ENCODE measurements at places on chromosomes 2 and 18.

DNA sequence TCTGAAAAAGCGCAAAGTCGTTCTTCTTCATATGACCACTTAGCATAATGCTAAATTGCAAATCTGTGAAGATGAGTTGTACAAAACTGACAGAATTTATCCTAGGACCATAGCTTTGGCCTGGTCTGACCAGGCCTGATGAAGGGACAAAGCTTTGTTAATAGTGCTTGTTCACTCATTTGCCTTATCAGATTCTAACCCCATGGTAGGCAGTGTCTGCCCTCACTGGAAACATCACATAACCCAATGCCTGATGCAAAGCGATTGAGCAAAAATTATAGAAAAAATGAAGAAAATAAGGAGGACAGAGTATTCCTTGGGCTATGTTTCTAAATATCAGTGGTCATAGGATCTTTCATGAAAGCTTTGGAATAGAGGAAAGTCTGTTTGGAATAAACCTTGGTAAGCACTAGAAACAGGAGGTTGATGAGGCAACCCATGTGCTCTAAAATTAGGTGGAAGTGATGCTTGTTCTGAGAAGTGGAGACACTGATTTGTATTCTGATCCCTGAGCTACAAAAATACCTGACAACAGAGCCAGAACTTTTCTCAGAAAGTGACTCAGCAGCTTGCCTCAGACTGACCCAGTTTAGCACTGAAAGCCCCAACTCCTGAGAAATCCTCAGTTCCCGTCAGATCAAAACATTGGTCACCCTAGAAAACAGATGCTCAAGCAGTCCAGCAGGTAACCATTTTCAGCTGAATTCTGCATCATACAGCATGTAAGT is 131.4 kb upstream of the MAPRE2 start:
- no peak for DNase-seq
- H3K4me3 ChIP-seq: no peak overlapping the region
- no peaks in the 10 kb centered on the region for H3K4me1 ChIP-seq
- H3K36me3 ChIP-seq: peaks cover 13% of the 10 kb centered on the region

DNA sequence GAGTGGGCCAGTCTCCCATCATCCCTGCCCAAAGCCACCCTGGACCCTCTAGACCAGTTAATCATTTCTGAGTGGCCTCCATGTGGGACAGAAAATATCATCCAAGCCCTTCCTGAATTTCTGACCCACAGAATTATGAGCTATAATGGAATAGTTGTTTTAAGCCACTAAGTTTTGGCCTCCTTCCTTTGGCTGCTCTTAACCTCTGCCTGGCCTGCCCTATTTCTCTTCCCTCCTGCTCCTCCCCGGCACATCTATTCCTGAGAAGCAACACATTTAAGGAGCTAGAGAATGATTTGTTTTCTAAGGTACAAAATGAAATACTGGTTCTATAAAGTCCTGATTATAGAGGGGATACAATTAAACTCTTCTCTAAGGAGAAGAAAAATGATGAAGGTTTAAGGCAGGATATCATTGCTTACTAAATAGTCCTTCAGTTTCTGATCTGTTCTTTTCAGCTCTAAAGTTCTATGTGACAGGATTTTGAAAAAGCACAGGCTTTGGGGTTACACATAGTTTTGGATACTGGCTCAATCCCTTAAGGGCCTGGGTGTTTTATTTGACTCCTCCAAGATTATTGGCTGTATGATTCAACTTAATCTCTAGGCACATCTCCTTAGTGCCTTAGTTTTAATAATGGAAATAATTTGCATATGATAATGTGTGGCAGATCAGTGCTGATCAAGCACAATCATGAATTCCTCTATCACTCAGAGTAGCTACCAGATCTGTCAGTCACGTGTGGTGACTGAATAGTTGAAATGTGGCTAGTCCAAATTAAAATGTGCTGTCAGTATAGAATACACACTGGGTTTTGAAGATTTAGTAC is 240.3 kb downstream of the VAPA start:
- no peak for DNase-seq
- H3K4me3 ChIP-seq: no peak overlapping the region
- H3K27ac ChIP-seq: no peak overlapping the region
- no peaks in the 10 kb centered on the region for H3K36me3 ChIP-seq
- H3K4me1 ChIP-seq: no peaks in the 10 kb centered on the region
- H3K27me3 ChIP-seq: no peaks in the 10 kb centered on the region

DNA sequence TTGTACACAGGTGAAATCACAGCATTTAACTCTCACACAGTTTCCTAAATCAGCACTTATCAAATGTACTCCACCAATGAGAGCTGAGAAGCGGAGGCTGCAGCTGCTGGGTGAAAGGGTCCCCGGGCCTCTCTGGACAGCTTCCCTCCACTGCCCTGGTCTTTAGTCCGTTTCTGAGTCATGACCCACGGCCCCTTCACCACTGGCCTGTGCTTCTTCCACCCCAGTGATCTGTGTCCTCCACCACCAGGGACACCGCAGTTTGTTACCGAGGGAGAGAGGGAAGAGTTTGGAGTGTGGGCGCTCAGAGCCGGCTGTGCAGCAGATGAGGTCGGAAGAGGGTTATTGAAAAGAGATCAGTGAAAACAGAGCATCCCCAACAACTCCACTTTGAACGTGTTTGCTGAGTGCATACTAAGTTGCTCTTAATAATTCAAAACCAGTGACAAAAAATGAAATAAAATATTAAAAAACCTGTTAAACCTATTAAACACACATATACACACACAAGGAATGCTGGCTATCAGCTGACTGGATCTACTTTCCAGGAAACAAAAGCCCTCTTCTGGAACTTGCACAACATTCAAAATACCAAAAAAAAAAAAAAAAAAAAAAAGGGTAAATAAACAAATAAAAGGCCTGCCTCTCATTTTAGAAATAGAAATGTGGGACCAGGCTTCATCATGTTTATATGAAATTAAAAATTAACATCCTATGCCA is 54.1 kb downstream of the PXDN start:
- no peak overlapping the region for H3K4me3 ChIP-seq
- no peak for DNase-seq
- peaks cover 28% of the 10 kb centered on the region for H3K36me3 ChIP-seq
- no peaks in the 10 kb centered on the region for H3K27me3 ChIP-seq
- peaks cover 4% of the 10 kb centered on the region for H3K4me1 ChIP-seq
- H3K27ac ChIP-seq: no peak overlapping the region

- H3K4me1 ChIP-seq: peaks cover 6% of the 10 kb centered on the region
- no peak for DNase-seq
- H3K4me3 ChIP-seq: no peak overlapping the region
- no peak overlapping the region for H3K27ac ChIP-seq
- no peaks in the 10 kb centered on the region for H3K36me3 ChIP-seq
Measured at GRCh38 chr18:75036917-75037688, 171.8 kb downstream of the PTGR3 start.

DNA sequence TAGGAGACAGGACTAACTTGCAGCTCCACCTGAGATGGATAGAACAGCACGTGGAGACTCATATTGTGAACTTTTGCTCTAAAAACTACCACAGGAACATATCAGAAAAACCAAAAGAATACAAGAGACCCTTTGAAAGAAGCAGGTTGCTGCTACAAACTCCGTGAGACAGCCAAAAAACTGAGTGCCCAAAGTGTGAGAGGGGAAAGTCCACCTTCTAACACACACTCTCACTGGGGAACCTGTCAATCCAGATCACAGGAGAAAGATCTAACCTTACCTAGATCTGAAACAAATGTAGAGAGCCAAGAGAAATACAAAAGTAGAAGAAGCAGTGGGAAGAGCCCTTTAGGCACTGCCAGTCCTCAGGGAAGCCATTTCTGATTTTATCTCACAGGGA is 46.3 kb upstream of the SPOPL start:
- no peaks in the 10 kb centered on the region for H3K4me1 ChIP-seq
- no peak for DNase-seq
- no peak overlapping the region for H3K27ac ChIP-seq
- no peak overlapping the region for H3K4me3 ChIP-seq
